ENCODE measurements at places on chromosomes 3 and 15.

DNA sequence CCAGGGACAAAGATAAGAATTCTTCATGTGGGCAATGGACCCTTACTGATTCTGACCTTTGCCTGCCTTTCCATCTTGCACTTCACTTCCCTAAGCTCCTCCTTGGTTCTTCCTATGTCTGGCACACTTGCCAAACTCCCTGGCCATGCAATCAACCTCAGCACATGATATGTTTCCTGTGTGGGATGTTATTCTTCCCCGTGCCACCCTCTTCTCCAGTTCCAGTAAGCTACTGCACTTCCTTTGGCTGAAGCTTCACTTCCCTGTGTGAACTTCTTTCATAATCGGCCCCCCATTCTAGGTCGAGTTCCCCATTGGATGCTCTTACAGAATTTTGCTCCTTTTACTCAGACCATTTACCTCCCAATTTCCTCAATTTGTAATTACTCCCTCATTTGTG lies 10.7 kb upstream of the TASOR start:
- DNase-seq: no peak

DNA sequence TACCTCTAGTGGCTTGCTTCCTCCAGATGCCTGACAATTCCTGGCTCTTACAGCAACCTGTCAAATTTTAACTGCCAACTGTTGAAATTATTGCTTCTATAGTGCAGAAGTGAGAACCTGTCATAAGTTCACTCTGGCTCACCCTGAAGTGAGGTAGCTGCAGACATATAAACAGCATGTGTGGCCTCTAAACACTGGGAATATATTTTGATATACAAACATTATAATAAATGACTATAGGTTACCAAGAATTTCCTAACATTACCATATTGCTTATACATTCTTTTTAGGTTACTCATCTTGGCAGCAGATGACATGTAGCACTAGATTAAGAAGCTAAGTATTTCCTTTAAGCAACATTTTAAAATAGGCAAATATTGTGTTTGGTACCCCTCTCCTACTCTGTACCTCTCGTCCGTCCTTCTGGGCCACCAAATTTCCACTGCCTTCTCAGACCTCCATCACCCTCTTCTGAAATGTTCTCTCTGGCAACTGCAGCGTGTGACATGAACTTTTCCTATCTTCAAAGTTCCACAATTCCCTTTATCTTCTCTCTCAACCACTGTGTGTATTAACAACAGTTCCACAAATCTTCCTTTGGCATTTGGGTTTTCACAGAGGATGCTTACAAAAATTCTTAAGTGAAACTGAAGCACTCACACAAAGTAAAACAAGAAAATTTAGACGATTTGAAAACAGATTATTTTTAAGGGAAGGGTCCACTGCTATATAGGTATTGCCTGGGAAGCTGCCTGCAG lies 15.3 kb upstream of the XXYLT1 start:
- DNase-seq: no peak

DNA sequence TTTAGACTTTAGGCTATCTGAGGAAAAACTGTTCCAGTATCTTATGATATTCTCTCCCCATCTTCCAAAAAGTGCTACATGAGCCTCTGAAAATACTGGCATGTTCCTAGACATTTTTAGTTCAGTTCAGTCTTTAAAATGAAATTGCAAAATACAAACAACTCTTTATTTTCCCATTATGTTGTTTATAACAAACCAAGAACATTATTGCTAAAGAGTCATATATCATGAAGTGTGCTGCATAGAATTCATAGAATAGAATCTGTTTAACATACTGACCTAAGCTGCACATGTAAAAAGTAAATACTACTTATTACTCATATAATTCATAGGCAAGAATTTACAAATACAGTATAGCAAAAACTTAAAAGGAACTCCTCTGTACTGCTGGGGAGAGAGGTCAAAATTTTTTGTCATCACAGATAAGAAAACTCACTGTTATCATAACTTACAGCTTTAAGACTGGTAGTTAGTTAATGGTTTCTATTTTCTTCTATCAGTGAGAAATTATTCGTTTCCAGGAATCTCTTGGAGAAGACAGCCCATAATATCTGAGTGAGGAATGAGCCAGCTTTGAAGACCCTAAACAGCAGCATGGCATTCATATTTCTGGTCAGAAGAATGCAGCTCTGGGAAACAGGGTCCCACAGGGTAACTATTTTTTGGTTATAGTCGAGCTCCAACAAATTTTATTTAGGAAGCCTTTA lies 32.2 kb downstream of the FILIP1L start:
- no peak for DNase-seq

GRCh38 chr3:127419641-127420553 lies 132.1 kb upstream of the PRR20G start:
- DNase-seq: no peak

GRCh38 chr3:155550391-155550790 lies 194.5 kb downstream of the PLCH1 start:
- DNase-seq: no peak

DNA sequence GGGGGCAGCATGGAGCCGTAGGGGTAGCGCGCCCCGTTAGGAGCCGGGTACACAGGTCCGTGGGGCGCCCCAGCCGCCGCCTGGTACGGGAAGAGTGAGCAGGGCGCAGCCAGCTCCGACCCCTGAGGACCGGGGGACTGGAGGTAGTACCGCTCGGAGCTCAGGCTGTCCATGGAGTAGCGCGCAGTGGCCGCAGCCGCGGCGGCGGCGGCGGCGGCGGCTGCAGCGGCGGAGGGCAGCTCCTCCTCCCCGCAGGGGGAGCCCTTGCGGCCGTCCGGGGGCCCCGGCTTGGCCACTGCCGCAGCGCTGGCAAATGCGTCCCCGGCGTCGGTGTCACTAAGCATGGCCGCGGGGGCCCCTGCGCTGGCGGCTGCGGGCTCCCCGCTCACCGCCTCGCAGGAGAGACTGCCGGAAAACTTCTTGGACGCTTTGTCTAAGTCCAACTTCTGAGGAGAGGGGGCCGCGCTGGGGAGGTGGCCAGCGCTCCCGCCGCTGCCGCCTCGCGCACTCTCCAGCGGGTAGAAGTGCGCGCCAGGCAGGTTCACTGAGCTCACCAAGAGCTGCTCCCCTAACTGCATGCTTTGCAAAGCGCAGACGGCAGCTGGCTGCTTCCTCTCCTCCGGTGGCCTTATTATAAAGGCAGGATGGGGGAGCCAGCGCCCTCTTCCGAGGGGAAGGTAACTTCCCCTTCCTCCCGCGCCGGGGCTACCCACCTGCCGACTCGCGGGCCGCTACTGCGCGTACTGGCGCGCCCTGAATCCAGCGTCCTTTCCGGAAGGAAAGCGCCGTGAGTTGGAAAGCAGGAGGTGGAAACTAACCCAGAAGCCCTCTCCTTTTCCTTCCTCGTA lies at the start of gene EOMES:
EOMES (minus strand) TSS at position 607 of the 848 bp plus-strand sequence; CDS start at position 578, 29 bp downstream.
- no peak for DNase-seq

DNA sequence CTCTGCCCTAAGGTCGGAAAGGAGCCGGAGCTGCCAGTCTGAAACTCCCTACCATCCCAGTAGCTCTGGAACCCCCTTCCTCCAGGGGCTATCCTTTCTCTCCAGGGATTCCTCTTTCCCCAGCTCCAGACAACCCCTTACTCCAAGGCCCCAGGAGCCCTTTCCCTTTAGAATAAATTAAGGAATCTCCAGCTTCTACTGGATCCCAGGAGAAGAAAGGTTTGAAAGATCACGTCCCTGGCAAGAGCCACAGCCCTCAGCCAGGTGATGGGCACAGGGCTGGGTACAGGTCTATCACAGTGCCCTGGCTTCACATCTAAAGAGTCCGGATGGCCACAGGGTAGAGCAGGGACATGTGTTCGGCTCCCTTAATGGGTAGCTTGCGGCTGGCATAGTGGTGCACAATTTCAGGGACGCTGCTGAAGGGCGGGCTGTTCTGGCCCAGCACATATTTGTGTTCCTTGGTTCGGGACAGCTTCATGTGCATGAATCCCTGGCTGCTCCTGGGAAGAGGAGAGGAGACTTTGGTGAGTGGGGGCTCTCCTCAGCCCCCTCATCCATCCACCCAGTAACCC lies 20.0 kb downstream of the SHF start:
- DNase-seq: no peak

DNA sequence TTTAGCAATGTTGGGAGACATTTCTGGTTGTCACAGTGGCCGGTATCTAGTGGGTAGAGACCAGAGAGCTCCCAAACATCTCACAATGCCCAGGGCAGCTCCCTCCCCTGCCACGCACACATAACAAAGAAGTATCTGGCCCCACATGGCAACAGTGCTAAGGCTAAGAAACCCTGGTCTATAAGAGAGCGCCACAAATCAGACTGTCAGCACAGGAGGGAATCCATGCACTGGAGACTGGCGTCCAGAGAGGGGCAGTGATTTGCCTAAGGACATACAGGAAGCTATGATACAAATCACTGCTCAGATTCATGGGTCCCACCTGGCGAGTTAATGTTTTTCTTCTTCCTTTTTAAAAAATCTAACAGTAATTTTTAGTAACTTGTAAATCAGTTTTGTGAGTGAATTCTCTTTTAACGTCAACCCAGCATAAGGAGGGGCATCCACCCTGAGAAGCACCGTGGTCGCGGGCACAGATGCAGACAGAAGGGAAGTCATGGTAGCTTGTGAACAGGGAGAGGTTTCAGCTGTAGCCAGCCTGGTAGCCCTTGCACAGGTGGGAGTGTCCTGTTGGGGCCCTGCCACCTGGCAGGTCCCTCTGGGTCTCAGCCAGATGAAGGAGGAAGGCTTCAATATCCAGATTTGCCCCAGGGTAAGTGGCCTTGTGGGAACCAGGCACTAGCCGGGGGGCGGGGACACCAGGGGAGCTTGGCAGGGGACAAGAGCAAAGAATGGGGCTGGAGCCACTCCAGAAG lies 8.7 kb downstream of the ISG20 start:
- DNase-seq: no peak

GRCh38 chr15:46304321-46304720 lies 669.5 kb downstream of the SQOR start:
- no peak for DNase-seq

GRCh38 chr3:10523561-10523960 lies 18.2 kb upstream of the ATP2B2 start:
- DNase-seq: no peak

DNA sequence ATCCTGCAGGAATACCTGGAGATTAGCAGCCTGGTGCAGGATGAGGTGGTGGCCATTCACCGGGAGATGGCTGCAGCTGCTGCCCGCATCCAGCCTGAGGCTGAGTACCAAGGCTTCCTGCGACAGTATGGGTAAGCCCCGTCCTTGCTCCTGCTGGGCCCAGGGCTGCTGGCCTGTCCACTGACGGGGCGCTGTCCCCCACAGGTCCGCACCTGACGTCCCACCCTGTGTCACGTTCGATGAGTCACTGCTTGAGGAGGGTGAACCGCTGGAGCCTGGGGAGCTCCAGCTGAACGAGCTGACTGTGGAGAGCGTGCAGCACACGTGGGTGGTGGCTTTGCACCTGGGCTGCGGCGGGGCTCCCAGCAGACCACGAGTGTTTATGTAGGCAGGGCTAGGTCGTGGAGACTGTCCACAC lies 5.0 kb downstream of the FES start:
- no peak for DNase-seq
